Panc1 (cell line): ENCODE measurements at places on chromosomes 16 and 17. TPM values are rescaled to one million over a fixed set of nuclear protein-coding genes. Genes with fewer than 3 reads are reported as not detected.

CACNG1 gene
- 0.13 TPM for total RNA-seq

SBK1 gene
- 2.4 TPM for total RNA-seq

CCDC144A gene
- 0.57 TPM for total RNA-seq

TMEM204 gene
- 0.13 TPM for total RNA-seq

EVPLL gene
- total RNA-seq: not detected

SSTR5 gene
- total RNA-seq: 2.8 TPM

YPEL2 gene
- total RNA-seq: 1.1 TPM

KRT32 gene
- total RNA-seq: 0.72 TPM

HSD17B2 gene
- total RNA-seq: 0.41 TPM

SCN4A gene
- total RNA-seq: 0.03 TPM

GNG13 gene
- 0.23 TPM for total RNA-seq

KRTAP2-3 gene
- total RNA-seq: not detected

PYY gene
- total RNA-seq: not detected

APOBR gene
- total RNA-seq: 0.13 TPM

HES7 gene
- 4.0 TPM for total RNA-seq

AURKB gene
- total RNA-seq: 85.8 TPM

SPNS2 gene
- 1.9 TPM for total RNA-seq

IRF8 gene
- total RNA-seq: 0.62 TPM

MARVELD3 gene
- 0.08 TPM for total RNA-seq

GCGR gene
- total RNA-seq: 1.6 TPM

CDH8 gene
- 0.21 TPM for total RNA-seq

NPIPB13 gene
- total RNA-seq: 19.8 TPM

TEX14 gene
- total RNA-seq: not detected

ARHGAP27 gene
- total RNA-seq: 39.2 TPM

KIF19 gene
- total RNA-seq: not detected

SPDYE4 gene
- total RNA-seq: not detected

RAB40C gene
- total RNA-seq: 30.7 TPM

KCNJ16 gene
- total RNA-seq: not detected

SNTB2 gene
- 40.8 TPM for total RNA-seq

TNP2 gene
- not detected for total RNA-seq

PRSS22 gene
- 23.9 TPM for total RNA-seq

GAS2L2 gene
- not detected for total RNA-seq

KRTAP9-4 gene
- total RNA-seq: not detected

DNAJA2 gene
- 49.4 TPM for total RNA-seq

TEKT5 gene
- not detected for total RNA-seq

KCNH4 gene
- 1.5 TPM for total RNA-seq
